GM12891 (cell line): ENCODE measurements at places on chromosomes 7 and 10.

DNA sequence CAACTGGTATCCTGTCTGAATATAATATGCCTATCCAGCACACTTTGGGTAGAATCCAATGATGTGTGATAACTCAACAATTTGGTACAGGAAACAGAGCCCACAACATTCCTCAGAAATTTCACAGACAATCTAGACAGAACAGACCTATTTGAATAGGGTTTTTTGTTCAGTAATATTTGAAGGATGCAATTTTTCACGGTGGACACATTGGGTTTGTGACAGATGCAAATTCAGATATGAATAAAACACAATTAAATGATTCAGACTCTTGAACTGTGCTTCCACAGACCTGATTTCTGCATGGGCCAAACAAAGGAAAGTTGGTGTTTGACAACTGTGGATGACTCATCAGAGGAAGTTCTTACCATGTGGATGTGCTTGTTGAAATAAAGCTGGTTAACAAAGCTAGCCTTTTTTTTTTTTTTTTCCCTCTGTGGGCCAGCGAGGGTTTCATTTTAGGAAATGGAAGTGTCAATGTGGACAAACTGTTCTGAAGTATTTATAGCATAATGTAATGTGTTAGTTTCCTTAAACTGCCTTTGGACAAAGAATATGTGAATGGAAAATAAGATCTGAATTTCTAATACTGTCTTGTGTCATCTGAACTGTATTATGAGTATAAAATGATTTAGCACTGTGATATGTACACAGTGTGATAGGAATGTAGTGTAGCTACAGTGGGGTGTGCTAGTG, 43.2 kb upstream of the FAM133B start:
- DNase-seq: no peak

GRCh38 chr10:132909491-132910071, 32.8 kb downstream of the CFAP46 start:
- no peak for DNase-seq

- no peak for DNase-seq
Observed at GRCh38 chr7:37982423-37982822, 62.0 kb downstream of the EPDR1 start.

- no peak for DNase-seq
Observed at GRCh38 chr7:1156782-1157535, 3.0 kb downstream of the ZFAND2A start.

- no peak for DNase-seq
Observed at GRCh38 chr10:17643339-17643754, 604 bp upstream of the STAM start.

- DNase-seq: no peak
Observed at GRCh38 chr7:2503056-2503941, 16.3 kb upstream of the LFNG start.

DNA sequence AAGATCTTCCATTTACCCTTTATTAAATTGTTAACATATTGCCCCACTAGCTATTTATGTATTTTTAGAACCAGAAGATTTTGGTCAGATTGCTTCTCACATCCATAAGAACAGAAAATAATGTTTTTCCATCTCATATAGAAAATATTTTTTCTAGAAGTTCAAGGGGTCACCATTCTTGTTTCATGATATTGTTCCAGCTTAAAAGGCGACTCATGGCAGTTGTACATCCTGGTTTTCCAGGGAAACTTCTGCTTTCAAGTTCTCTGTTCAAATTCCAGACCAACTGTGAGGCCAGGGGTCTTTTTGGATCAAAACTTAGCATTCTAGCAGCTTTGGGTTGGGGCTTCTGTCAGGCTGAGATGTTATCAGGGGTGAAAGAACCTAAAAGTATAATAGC, 84.4 kb downstream of the LRRC4 start:
- no peak for DNase-seq

GRCh38 chr10:57864765-57865680, 402.7 kb downstream of the IPMK start:
- no peak for DNase-seq

- DNase-seq: no peak
Observed at GRCh38 chr7:55104123-55104522, 85.3 kb downstream of the EGFR start.

GRCh38 chr10:132882069-132882951, 60.1 kb downstream of the CFAP46 start:
- DNase-seq: no peak

- no peak for DNase-seq
Observed at GRCh38 chr10:70757856-70758255, 27.3 kb downstream of the TBATA start.
